ENCODE measurements at places on chromosomes 4 and X.

DNA sequence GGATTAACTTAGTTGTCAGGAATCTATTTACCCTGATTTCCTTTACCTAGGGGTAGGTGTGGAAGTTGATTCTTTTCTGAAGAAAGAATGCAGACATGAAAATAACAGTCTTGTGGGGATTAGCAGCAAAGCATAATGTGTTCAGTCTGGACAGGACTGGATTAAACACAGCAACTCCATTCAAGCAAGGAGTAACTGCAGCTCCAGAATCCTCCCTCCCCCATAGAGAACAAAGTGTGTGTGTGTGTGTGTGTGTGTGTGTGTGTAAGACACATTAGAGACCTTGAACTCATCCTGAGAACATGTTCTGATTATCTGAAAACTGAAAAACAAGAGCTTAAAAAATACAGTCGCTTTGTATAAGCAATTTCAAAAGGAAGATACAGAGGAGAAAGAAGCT, 9.3 kb downstream of the C4orf54 start:
- no peak for DNase-seq

- DNase-seq, result no peak
Observed at GRCh38 chr4:105543346-105543745, 9.1 kb upstream of the ARHGEF38 start.

GRCh38 chrX:155068165-155068564, 2.8 kb downstream of the CMC4 start:
- DNase-seq, result no peak

GRCh38 chrX:15530318-15530717, 29.7 kb downstream of the BMX start:
- no peak for DNase-seq

GRCh38 chr4:178142724-178143123, 700.5 kb upstream of the AGA start:
- DNase-seq, result no peak

DNA sequence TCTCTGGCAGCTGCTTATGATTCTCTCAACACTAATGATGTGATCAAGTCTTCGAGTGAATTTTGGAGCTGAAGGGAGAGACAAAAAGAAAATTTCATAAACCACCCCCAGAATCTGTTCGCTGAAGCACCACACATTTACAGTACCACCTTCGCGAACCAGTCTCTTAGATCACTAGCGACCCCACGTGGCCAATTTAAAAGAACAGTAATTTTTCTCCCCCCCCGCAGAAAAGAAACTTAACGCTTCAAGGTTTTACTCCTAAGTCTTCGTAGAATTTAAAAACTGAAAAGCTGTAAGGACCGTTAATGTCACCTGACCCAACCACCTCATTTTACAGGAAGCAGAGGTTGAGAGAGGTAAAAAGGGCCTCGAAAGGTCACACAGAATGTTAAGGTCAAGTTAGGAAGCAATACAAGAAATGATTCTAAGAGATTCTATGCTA, 187.5 kb downstream of the QDPR start:
- DNase-seq, result no peak

GRCh38 chrX:6041630-6042029, 187.0 kb downstream of the NLGN4X start:
- no peak for DNase-seq

- DNase-seq, result no peak
Observed at GRCh38 chr4:71857713-71858451, 74.0 kb upstream of the GC start.

DNA sequence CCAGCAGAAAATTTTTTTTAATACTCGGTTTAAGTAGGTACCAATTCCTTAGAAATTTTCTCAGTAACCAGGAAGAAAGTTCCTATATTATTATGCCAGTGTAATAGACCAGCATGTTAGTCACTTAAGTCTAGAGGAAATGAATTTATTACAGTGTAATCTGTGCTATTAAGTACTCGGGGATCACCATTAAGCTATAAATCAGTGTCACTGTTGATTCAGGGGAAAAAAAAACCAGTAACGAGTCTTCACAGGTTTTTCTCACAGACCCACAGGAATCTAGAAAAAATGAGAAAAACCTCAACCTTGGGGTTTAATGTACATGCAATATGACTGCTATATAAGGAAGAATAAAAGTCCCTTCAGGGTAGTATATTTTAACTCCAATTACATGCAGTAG, 138.3 kb upstream of the IL1RAPL2 start:
- no peak for DNase-seq

GRCh38 chrX:66760651-66761050, 121.8 kb upstream of the EDA2R start:
- no peak for DNase-seq

GRCh38 chrX:103530545-103530944, 11.3 kb upstream of the RAB40A start:
- no peak for DNase-seq

- no peak for DNase-seq
Observed at GRCh38 chr4:115865736-115866135, 752.3 kb upstream of the NDST4 start.

GRCh38 chr4:30716681-30717207, 3.4 kb upstream of the PCDH7 start:
- DNase-seq, result no peak

DNA sequence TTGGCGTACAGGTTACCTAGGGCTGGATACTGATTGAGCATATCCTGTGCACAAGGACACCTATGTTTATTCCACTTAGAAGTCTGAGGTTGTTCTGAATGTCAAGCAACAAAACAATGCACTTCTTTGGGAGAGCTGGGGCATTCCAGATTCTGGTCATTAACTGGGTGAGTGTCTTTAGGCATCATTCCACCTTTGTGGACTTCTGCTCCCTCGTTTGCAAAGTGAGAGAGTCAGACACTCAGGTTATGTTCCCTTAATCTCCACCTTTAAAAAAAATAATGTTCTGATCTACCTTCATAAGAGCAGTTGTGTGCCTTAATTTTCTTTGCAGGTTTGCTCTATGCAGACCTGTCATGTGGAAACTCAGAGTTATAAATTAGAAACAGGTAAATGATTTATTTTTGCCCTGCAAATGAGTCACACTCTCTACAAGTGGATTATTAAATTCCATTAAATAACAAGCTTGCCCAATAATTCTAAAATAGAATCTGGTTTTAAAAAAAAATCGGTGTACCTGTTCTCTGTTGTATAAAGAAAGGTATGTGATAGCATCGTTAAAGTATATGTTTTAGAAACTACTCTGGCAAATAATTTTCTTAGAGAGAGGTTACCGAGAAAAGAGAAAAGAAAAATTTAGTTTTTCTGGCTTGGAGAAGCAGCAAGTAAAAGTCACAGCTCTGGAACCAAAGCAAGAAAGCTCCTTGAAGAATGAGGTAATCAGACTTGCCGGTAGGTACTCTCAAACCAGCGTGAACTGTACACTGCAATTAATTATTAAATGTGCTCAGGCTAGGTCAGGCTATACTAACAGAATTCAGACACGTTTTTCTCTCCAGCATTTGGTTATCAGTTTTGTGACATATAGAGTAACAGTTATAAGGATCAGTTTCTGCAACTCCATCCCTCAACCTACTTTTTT, 93.2 kb downstream of the SORBS2 start:
- no peak for DNase-seq

- no peak for DNase-seq
Observed at GRCh38 chr4:72119946-72120345, 88.1 kb downstream of the NPFFR2 start.

GRCh38 chrX:115625572-115626301, 64.8 kb downstream of the PLS3 start:
- DNase-seq, result no peak

- DNase-seq, result no peak
Observed at GRCh38 chr4:188347339-188347738, 208.1 kb downstream of the TRIML1 start.

DNA sequence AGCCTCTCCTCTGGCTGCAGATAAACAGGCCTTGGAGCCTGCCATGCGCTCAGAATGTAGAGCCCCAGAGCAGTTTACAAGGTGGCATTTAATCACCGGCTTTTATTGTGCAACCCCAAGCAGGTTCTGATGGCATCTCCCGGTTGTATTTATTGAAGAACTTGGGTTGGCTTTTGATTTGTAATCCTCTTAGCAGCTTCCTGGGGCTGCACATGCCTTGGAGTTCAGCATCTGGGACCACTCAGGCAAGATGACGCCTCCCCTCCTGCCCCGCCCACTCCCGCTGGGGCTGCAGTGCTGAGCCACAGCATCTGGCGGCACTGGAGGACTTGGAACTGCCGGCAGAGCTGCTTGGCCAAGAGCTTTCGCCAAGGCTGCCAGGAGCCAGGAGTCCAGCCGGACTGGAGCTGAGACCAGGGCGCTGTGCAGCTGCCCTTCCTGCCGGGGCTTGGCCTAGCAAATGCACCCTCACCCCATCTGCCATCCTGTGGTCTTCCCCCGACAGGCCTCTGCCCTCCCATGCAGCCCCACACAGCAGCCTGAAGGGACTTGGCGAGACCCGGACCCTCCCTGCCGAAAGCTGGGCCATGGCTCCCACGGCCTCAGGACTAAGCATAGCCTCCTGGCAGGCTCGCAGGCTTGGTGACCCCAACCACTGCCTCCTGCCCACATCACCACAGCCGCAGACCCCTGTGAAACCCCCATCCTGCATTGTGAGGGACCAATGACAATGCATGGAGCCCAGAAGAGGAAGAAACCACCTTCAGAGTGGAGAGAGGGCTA, 5.4 kb downstream of the HTRA3 start:
- no peak for DNase-seq

DNA sequence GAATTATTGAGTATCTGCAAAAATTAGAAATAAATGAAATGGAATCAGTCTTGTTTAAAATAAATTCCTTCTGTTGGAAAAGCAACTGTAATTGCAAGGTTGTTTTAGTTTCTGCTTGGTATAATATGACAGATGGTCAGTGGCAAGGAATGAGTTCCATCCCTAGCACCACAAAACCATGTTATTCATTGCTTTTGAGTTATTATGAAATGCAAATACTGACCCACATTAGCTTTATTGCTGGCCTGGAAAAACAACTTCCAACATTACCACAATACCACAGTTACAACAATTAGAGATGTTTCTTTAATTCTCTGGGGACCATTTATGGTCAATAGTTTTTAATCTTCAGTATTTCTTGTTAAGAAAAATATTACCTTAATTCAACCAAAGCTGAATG, 194.4 kb downstream of the TMA16 start:
- DNase-seq, result no peak

- DNase-seq, result no peak
Observed at GRCh38 chrX:48541140-48541814, 1.8 kb downstream of the TBC1D25 start.

GRCh38 chr4:142386856-142387255, 459.2 kb downstream of the INPP4B start:
- no peak for DNase-seq

DNA sequence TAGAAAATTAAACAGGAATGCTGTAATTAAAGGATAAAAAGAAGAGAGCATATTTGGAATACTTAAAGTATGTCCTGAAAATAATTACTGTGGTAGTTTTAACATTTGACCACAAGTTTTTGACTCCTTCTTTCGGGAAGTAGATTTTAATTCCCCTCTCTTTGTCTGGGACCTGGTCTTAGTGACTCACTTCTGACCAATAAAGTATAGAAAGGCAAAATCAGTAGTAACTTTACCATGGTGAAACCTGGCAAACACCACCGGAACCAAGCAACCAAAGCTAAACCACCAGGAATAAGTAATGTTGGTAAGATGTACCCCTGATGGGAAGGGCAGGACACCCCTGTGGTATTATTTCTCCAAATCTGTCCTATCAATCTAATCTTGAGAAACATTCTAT, 314.8 kb downstream of the PDHA2 start:
- no peak for DNase-seq

DNA sequence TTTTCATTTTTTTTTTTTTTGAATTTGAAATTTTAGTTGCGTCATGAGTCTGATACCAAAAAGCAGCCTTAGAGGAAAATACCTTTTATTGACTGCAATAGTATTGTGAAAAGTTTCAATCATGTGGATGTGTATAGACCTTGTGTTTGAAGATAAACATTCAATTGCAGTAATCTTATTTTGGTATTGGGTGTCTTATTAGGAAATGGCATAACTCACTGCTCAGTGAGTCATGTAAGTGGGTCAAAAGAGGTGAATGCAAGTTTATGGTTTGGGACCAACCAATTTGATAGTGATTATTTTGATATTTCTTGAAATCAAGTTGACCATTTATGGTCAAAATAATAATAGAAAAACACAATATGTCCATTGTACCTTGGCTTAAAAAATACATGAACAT, 627.8 kb upstream of the SLIT2 start:
- DNase-seq, result no peak

- DNase-seq, result no peak
Observed at GRCh38 chr4:48334900-48335384, 6.4 kb upstream of the SLAIN2 start.

GRCh38 chrX:5086388-5086787, 1142.3 kb downstream of the NLGN4X start:
- no peak for DNase-seq

DNA sequence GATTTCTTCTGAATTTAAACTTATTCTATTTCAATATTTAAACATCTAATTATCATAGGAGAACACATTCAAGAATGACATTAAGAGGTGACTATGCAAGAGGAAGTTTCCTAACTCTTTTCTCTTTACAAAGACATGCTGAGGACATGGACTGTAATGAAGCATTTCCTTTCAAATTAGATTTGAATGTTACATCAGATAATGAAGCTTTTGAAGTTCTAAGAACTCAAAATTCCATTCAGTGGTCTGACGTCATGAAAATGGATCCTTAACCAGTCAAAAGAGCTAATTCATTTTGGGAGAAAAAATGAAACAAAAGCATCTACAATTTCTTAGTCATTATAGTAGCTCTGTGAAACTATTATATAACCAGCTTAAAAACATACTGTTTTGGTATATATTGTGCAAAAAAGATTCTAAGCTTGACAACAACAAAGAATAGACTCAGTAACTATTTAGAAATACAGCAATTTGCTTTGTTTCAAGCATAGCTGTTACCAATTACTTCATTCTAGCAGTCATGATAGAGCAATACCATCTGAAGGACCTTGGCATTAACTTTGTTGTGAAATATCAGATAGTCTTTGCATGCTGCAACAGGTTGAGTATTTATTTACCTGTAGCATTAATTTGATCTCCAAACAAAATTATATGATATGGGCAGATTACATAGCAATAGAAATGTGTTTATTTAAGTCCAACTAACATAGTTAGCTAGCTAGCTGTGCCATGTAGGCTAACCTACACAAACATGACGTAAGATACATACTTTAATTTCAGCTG, 13.7 kb upstream of the DTHD1 start:
- DNase-seq, result no peak

GRCh38 chrX:34877436-34877835, 65.2 kb upstream of the FAM47B start:
- DNase-seq, result no peak

- no peak for DNase-seq
Observed at GRCh38 chr4:183729430-183730328, 70.6 kb downstream of the TRAPPC11 start.

- DNase-seq, result no peak
Observed at GRCh38 chr4:179601671-179602070, 2159.4 kb upstream of the AGA start.

DNA sequence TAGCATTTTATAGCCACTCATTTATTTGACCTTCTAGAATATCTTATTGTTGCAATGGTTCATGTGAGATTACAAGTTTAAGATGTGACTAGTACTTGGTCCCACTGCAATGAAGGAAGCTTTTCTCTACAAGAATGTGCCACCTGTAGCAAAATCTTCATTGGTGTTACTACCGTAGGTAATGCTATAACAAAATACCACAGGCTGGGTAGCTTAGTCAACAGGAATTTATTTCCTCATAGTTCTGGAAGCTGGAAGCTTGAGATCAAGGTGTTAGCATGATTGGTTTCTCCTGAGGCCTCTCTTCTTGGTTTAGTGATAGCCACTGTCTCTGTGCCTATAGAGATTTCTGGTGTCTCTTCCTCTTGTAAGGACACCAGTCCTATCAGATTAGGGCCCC, 441.0 kb downstream of the GPM6A start:
- no peak for DNase-seq

- no peak for DNase-seq
Observed at GRCh38 chr4:183757060-183757459, 98.0 kb downstream of the TRAPPC11 start.
